ENCODE measurements at places on chromosomes 4 and X.

DNA sequence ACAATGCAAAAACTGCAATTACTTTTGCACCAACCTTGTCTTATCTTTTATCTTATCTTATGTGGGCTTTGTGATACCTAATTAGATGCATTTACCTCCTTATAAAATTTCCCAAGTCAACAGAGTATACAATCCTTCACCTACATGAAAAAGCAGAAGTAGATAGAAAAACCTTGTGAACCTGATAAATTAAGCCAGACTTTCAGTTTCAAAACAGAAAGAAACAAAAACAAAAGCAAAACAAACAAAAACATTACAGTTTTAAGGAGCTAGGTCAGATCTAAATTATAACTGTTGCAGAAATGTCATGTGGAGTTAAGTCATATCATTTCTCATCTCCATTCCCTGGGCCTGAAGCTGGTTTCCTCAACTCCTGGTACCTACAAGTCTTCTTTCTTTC, 24.9 kb upstream of the CXXC4 start:
- no peak for DNase-seq

DNA sequence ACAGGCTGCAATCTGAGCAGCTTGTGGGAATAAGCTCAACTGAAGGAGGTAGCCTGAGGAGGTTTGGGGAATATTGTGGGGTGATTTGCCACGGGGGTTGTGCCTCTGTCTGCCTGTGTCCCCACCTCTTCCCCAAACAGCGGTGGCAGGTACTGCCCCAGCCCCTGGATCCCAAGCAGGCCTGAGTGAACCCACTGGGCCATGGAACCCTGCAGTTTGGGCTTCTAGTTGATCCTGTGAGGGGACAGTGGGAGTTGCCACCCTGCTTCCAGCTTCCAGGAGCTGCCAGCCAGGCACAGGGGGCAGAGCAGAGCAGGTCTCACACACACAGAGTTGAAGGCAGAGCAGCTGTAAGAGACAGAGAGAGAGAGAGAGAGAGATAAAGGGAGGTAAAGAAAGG, 97.4 kb downstream of the PJA1 start:
- DNase-seq, result no peak

DNA sequence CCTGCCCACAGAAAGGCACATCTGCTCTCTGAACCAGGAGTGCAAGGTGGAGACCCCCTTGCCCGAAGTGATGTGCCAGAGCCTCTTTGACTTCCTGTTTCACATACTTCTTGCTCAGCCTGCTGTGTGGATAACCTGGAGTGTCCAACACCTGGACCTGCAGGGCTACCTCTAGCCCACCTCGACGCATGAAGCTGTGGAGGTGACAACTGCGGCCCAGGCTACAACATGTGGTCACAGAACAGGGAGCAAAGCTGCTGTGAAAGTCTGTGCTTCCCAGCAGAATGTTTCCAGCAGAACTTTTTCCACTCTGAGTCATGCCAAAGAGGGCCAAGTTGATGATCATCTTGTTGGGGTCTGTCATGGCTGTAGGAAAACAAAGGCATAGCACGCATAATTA, 1.5 kb downstream of the GIMD1 start:
- no peak for DNase-seq

- no peak for DNase-seq
Measured at GRCh38 chr4:184329235-184329634, 111.6 kb upstream of the ENPP6 start.

DNA sequence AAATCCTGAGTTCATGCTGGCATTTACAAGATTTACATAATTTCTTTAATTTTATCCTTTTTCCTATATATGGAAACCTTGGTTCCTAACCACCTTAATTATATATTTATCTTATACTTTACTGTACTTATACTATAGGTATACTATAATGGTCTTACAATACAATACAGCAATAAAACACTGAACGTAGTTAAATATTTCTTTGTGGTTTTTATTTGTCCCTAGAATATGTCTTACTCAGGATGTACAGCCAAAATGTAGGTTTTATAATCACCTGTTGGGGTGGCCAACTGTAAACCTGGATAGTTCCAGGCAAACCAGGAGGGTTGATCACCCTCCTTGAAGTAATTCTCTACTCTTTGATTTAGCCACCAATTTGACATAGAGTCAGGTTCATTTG, 48.4 kb upstream of the KIT start:
- no peak for DNase-seq

GRCh38 chrX:96889726-96890125, 6.0 kb downstream of the RPA4 start:
- DNase-seq, result no peak

GRCh38 chrX:24260842-24261550, 52.9 kb downstream of the SUPT20HL2 start:
- DNase-seq, result no peak

DNA sequence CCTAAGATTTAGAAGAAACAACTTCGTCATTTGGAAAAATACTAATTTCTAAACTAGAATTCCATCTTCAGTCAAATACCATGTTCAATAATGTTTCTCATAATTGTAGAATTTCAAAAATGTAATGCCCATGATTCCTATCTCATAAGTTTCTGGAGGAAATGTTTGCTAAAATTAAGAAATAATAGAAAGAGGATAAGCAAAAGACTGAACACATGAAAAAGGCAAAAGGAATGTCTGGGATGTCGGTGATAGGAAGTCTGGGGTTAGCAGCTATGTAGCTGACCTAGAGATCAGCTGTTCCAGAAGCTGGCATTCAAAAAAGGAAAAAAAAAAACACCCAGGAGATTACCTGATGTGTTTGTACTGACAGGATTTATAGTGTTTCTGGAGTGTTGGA, 18.9 kb upstream of the PCDH10 start:
- no peak for DNase-seq

DNA sequence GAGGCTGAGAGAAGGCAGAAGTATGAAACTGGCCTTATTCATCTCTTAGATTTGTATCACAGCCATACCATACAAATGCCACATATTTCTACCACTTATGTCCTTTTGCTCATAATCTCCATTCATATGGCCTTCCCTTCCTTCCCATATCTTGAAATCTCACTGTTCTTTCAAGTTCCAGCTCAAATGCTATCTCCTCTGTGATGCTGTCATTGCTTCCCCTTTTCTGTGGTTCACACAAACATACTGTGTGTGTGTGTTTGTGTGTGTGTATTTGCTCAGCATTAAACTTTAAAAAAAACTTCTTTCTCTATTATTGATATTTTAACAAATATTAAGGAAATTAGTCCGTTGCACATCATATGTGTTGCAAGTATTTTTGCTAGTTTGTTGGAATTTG, 26.7 kb downstream of the PHKA1 start:
- DNase-seq, result no peak

DNA sequence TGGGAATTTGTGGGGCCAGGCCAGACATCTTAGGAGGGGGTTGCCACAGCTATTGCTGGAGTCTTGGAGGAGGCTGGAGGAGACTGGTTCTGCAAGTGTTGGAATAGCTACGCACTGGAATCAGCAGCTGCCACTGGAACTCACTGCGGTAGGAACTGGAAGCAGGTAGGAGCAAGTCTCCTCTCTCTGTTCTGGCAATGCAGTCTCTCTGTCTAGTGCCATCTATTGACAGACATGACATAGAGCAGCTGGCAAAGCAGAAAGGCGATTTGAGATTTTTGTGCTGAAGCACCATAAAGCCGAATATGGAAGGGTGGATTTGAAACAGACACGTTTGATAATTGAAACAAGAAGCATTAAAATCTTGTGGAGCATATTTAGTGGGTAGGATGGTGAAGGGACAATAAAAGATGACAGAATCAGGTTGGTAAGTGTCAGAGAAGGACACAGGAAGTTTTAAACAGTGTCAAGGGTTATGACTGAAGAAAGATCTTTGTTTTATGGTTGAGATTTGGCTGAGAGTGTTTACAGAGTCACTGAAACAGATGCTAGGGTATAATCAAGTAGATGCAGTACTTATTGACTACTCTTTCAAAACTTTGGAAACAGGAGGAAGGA, 23.5 kb upstream of the SYNPO2 start:
- DNase-seq, result peak; percentile 52

DNA sequence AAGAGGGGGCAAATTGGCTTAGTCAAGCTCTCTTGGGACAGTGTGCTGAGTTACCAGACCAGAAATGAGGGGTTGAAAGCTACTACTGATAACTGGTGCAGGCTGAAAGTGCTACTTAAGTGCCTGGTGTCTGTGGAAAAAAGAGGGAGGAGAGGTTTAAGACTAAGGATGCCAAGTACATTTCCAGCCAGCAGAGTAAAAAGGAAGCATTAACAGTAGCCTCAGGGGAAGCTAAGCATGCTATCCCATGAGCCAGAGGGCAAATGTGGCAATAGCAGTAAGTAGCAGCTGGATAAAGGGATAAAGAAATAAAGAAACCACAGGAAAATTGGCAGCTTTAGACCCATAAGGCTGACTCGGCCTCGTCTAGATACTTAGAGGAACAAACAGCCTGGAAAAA, 196.3 kb upstream of the MAB21L2 start:
- no peak for DNase-seq

- DNase-seq, result no peak
Measured at GRCh38 chrX:150569155-150569477, 695 bp downstream of the MTM1 start.

DNA sequence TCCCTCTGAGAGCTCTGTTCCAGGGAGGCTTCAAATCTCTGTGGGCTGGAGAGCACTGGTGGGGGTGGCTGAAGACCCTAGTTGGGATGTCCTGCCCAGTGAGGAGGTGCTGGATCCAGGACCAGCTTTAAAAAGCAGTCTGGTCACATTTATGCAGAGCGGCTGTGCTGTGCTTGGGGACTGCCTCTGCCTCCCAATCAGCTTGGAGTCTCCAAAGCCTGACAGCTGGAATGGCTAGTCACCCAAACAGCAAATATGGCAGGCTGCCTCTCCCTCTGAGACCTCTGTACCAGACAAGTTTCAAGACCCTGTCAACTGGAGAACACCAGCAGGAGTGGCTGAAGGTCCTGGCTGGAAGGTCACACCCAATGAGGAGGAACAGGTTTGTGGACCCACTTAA, 848.1 kb upstream of the DIAPH2 start:
- no peak for DNase-seq

GRCh38 chrX:57232658-57233360, 53.7 kb upstream of the FAAH2 start:
- no peak for DNase-seq

GRCh38 chr4:171130256-171130801, 682.9 kb upstream of the GALNTL6 start:
- no peak for DNase-seq

- no peak for DNase-seq
Measured at GRCh38 chr4:132071815-132072214, 1077.3 kb upstream of the PCDH10 start.

- DNase-seq, result no peak
Measured at GRCh38 chrX:19272452-19272851, 71.3 kb upstream of the PDHA1 start.

- peak; percentile 58 for DNase-seq
Measured at GRCh38 chr4:10157478-10158332, 41.1 kb upstream of the WDR1 start.

GRCh38 chr4:44351069-44351468, 97.5 kb downstream of the KCTD8 start:
- DNase-seq, result no peak

DNA sequence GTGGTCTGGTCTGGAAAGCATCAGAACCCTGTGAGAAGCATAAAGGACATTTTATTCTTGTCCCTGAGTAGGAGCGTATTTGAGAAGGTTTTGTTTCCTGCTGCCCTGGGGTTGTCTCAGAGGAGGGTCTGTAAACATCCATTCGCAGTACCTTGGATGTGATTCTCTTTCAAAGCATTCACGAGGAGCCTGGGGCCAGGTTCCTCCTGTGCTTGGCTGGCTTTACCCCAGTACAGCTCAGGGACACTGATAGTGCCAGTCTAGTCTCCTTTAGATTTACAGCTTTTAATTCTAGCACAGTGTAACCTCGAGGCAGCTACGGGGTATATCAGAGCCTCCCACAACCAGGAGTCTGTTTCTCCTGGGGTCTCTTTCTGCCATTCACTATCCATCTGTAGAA, 2.7 kb downstream of the CLRN2 start:
- DNase-seq, result no peak

DNA sequence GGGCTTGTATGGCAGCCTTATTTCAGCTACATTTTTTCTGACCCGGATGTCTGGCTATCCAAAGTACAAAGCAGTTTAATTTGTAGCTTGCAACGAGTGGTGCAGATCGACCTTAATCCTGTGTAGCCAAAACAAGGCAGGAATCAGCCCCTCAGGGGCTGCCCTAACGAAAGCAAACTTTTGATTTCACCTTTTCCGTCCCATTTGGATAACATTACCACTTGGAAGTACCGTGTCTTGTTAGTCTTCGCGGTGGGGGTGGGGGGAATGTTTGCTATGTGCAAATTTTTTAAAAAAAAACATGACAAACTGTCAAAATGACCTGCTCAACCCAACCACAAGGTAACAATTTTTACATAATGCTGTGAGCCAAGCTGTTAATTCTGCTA, 766 bp upstream of the DNAJB14 start:
- DNase-seq, result no peak

DNA sequence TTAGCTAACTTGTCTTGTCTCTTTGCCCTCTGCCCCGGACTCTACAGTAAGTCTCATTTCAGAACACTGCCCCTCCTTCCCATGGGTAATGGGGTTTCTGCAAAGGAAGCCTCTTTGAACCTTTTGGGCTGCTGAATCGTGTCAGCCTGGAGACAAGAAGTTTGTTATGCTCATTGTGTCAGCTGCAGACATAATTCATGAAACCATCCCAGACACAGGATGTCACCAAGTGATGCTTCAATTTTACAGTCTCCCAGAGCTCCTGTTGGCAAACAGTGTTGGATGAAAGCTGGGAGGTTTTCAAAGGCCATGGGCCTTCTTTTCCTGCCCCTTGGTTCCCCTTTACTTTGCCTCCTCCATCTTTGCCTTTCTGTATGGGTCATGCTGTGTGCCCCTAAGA, 223.1 kb upstream of the TAPT1 start:
- DNase-seq, result no peak

- DNase-seq, result no peak
Measured at GRCh38 chr4:162056990-162057389, 106.8 kb downstream of the FSTL5 start.

- DNase-seq, result no peak
Measured at GRCh38 chr4:52701207-52701606, 42.1 kb upstream of the USP46 start.

DNA sequence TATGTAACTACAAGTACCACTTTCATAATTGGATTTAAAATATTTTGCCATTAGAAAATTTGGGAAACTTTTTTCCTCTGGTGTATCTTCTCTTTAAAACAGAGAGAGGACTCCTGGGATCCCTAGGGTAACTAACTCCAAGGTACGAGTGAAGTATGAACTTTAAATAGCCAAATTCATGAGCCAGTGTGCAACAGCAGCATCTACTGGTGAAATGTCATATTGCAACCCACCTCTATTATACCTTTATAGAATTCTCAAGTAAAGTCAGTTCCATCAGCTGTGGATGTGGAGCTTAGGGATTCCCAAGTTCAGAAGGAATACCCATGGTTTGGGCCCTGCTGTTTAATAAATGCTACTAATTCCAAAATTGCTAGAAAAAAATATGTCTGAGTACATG, 282.7 kb upstream of the TAPT1 start:
- DNase-seq, result no peak

GRCh38 chrX:4930426-4930825, 1217.0 kb upstream of the PRKX start:
- DNase-seq, result no peak

GRCh38 chrX:137236837-137237236, 203.0 kb upstream of the GPR101 start:
- DNase-seq, result no peak

GRCh38 chr4:110170861-110171260, 27.6 kb downstream of the ELOVL6 start:
- no peak for DNase-seq

- no peak for DNase-seq
Measured at GRCh38 chrX:119942173-119942819, 1.3 kb downstream of the NKAP start.

GRCh38 chr4:5448221-5448620, 260.1 kb downstream of the EVC2 start:
- DNase-seq, result peak; percentile 3

GRCh38 chr4:165393704-165394103, 14.9 kb downstream of the CPE start:
- DNase-seq, result no peak
